ENCODE measurements at places on chromosomes 1 and 21.

- DNase-seq, result no peak
Observed at GRCh38 chr1:95953015-95953414, 719.0 kb downstream of the RWDD3 start.

GRCh38 chr1:221234791-221235190 lies 355.5 kb downstream of the HLX start:
- no peak for DNase-seq

- no peak for DNase-seq
Observed at GRCh38 chr1:3575993-3576392, 35.3 kb downstream of the MEGF6 start.

GRCh38 chr1:189350983-189351616 lies 1126.6 kb downstream of the BRINP3 start:
- DNase-seq, result no peak

GRCh38 chr1:101247404-101248287 lies 10.8 kb downstream of the S1PR1 start:
- DNase-seq, result no peak

- no peak for DNase-seq
Observed at GRCh38 chr1:218412171-218412570, 67.0 kb downstream of the TGFB2 start.

- no peak for DNase-seq
Observed at GRCh38 chr21:43323244-43324005, 103.5 kb downstream of the SIK1 start.
